ENCODE measurements at places on chromosomes 2 and 18.

- no peak for DNase-seq
Measured at GRCh38 chr2:29618024-29618423, 303.4 kb downstream of the ALK start.

DNA sequence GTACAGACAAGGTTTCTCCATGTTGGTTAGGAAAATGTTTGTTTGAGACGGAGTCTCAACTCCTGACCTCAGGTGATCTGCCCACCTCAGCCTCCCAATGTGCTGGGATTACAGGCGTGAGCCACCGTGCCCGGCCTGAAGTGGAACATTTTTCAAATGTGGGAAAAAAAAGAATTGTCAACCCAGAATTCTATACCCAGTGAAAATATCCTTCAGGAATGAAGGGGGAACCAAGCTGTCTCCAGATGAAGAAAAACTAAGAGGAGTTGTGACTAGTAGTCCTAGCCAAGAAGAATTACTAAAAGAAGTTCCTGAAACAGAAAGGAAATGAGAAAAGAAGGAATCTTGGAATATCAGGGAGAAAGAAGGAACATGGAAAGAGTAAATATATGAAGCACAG, 25.7 kb downstream of the RAPGEF4 start:
- no peak for DNase-seq

DNA sequence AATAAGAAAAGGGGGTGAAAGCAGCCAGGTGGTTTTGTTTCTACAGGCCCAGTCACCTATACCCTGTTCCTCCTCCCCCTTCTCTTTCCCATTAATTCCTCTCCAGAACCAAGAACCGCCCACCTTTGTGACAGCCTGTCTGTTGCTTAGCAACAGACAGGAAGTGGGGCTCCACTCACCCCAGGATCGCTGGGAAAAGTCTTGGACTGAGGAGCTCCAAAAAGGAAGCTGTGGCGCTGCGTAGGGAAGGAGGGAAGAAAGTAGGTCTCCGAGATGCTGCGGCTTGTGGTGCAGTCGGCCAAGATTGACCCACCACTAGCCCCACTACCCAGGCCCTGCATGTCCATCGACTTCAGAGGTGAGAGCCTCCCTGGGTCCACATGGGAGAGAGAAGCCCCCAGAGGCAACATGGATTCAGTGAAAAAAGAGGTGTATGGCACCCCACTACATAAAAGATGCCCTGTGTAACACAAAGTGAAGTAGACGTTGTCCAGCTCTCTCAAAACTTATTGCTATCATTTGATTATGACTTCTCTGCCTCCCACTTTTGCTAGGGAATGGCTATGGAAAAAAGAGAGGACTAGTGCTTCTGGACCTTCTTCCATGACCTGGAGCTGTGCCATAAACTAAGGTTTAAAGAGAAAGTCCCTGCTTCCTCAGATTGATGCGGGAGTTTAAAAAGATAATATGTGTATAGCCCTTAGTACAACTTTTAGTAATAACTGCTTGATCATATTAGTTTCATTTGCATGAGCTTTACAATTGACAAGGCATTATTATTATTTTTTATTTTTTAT, at the start of gene FER1L5:
Gene FER1L5, plus strand, starts transcription at position 201 of the 797 bp plus-strand sequence. Its CDS starts 73 bp downstream, at position 274.
- no peak for DNase-seq

GRCh38 chr18:59268127-59268720, 5.0 kb downstream of the RAX start:
- no peak for DNase-seq

GRCh38 chr18:31233621-31234275, 71.1 kb upstream of the DSC1 start:
- no peak for DNase-seq

DNA sequence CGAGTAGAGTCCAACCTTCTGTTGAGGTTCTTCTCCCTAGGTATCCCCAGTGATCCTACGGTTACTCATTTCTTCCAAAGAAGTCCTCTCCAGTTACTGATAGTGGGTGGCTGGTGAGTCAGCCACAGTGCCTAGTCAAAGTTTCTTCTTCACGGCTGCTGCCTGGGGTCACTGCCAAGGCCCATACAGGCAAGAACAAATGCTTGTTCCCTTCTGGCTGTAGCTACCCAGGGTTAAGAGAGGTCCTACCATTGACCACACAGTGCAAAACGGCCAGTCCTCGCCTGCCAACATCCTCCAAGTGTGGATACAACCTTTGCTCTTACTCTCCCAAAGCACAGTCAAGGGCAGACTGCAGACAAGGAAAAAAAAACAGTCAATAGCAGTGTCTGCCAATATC, 2.9 kb upstream of the PTPN4 start:
- DNase-seq = no peak

All from stimulated activated CD8-positive, alpha-beta memory T cell treated with anti-CD3 and anti-CD28 coated beads, Interleukin-7, amount 100 ng/mL, for 24 hours (primary cell).